ENCODE measurements at places on chromosomes 11 and 22. TPM values are rescaled to one million over a fixed set of nuclear protein-coding genes. Genes with fewer than 3 reads are reported as not detected.

DNA sequence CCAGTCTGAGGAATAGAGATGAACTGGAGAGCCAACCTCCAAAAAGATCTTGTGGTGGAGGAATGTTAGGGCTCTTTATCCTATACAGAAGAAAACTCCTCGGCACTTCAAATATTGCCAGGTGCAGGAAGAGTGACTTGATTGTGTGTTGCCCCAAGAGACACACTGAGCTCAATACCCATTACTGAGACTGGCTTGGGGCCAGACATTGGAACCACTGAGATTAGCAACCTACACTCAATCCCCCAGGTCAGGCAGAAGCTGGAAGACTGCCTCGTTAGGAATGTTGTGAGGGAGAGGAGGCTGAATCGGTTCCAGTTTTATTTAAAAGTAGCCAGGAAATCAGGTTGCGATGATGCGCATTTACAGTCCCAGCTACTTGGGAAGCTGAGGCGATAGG, 2.4 kb upstream of the SGSM3 start:
- no peak for DNase-seq

DNA sequence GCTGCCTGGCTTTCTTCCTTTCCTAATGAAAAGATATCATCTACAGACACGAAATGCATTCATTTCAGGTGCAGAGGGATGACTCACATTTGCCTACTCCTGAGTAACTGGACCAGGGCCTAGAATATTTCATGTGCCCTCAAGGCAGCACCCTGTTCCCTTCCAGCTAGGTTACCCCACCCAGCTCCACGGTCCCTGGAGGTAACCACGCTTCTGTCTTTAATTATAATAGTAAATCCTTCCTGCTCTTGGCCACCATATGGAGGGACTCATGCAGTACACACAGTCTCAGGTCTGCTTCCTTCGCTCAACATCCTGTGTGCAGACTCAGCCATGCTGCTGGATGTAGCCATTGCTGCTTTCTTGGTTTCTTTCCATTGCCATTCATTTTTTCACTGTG, 22.3 kb downstream of the DHCR7 start:
- DNase-seq = no peak

- no peak for DNase-seq
Observed at GRCh38 chr11:100214791-100215190, 472.3 kb upstream of the ARHGAP42 start.

- DNase-seq = no peak
Observed at GRCh38 chr11:71491531-71491930, 35.5 kb upstream of the KRTAP5-7 start.

GRCh38 chr11:6667733-6668374, 12.2 kb upstream of the DCHS1 start:
- DNase-seq = no peak

DNA sequence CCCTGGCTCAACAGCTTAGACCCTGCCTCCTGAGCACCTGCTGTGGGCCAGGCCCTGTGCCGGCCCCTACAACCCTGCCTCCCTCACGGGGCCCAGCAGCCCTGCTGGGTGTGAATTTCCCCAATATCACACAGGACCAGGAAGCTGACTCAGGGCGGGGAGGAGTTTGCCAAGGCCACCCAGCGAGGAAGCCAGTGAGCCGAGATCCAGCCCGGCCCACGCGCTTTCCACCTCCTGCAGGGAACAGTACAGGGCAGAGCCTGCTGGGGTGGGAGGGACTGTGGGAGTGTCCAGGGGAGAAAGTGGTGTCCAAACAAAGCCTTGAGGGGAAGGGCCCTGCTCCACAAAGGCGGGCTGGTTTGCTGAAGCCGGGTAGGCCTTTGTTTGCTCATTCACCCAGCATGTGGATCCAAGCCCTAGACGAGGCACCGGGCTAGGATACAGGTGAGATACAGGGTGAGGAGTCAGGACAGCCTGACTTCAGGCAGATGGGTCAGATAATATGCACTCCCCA, 26.8 kb downstream of the RPL3 start:
- peak; percentile 91 for DNase-seq

- no peak for DNase-seq
Observed at GRCh38 chr22:26892166-26893041, 235.0 kb downstream of the MIAT start.

KCNE3 gene
- 1.2 TPM for total RNA-seq

CRYBB3 gene
- not detected for total RNA-seq

GRCh38 chr11:91081440-91082043, 858.7 kb upstream of the CHORDC1 start:
- peak; percentile 45 for DNase-seq

GRCh38 chr11:64633555-64634159, 42.6 kb downstream of the SLC22A12 start:
- DNase-seq = no peak

MMP12 gene
- total RNA-seq = not detected

GRCh38 chr11:94732617-94733281, 35.4 kb upstream of the AMOTL1 start:
- DNase-seq = peak; percentile 69

NR1H3 gene
- 3.9 TPM for total RNA-seq

DNA sequence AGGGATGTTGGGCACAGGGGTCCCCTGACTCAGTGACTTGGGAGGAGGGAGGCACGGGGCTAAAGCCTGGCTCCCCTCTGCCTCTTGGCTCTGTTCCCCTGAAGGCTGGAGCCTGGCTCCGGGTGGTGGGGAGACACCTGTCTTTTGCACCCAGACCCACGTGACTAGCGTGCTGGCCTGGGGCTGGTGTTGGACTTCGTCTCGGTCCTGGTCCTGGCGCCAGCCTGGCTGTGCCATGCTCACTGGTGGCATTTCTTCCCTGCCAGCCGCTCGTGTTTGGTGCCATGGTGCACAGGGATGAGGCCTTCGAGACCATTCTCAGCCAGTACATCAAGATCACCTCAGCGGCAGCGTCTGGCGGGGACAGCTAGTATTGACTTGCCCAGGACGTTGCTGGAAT, 56.7 kb downstream of the GRAMD4 start:
- DNase-seq = peak; percentile 79

LYVE1 gene
- 29.2 TPM for total RNA-seq

CDON gene
- total RNA-seq = 1.3 TPM

MOB2 gene
- 46.7 TPM for total RNA-seq

E2F8 gene
- 1.4 TPM for total RNA-seq

GRCh38 chr22:19412478-19412877, 19.1 kb downstream of the HIRA start:
- no peak for DNase-seq

SLC22A6 gene
- total RNA-seq = not detected

GRCh38 chr11:62124186-62125113, 639 bp downstream of the INCENP start:
- DNase-seq = no peak

- DNase-seq = no peak
Observed at GRCh38 chr11:125464666-125465065, 31.4 kb downstream of the FEZ1 start.

AIFM3 gene
- total RNA-seq = 0.30 TPM

DNA sequence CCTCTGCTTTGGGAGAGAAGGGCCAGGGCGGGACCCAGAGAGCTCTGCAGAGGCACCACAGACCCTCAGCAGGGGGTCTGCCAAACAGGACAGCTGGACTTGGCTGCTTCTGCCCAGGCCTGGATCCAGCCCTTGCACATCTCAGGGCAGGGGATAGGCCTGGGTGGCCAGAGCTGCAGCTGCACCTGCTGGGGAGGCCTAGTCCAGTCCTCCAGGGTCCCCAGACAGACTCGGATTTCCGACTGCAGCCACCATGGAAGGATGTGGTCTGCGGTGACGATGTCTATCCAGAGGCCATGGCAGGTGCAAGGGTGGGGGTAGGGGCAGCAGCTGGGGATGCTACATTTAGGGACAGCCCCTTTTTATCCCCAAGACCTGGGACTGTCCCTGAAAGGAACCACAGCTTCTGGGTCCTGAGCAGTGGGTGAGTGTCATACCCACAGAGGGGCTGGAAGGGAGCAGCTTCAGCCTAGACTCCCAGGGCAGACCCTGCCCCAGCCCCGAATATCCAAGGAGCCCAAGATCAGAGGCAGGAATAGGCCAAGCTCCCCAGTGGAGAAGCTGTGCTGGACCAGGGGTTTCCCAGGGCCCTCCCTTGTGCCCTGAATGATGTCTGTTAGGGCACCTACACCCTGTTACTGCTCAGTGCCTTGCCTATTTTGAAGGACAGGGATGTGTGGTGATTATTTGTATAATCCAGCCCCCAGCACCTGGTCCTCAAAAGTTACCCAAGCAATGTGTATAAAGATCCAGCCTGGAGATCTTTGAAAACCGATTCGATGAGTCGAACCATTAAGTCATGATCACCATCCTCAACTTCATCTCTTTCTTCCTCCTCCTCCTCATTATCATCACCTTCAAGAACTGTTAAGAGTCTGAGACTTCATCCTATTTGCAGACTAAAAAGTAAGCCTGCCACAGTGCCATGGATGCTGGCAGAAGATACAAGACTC, 2.5 kb upstream of the IGLL5 start:
- DNase-seq = no peak

GRCh38 chr11:86947541-86947940, 7.7 kb downstream of the FZD4 start:
- no peak for DNase-seq
